Activated CD4-positive, alpha-beta T cell treated with anti-CD3 and anti-CD28 coated beads, Interleukin-2, Interleukin-6, amounts not matched to agents 100 ng/mL and 50 ng/mL, durations not matched to agents 16 hours and 8 hours (primary cell): ENCODE measurements at places on chromosomes 3 and 15.

GRCh38 chr3:37520907-37521341, 340.8 kb upstream of the CTDSPL start:
- no peak for DNase-seq

GRCh38 chr3:140031170-140031569, 96.2 kb downstream of the CLSTN2 start:
- no peak for DNase-seq

DNA sequence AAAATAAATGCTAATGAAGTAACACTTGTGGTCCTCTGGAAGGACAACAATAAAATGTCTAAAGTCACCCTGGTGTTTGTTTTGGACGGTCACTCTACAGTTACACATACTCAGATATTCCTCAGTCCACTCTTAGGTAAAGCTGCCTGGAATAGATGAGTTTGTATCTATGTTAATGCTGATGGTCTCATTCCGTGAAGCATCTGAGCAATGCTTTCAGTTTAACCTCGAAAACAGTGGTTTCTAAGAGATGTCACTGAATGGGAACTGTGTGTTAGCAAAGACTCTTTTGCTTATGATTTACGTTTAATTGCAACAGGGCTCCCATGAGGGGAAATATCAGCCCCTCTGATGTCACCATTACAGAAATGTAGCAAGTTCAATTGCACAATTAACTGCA, 49.1 kb downstream of the FBN1 start:
- DNase-seq, result no peak

DNA sequence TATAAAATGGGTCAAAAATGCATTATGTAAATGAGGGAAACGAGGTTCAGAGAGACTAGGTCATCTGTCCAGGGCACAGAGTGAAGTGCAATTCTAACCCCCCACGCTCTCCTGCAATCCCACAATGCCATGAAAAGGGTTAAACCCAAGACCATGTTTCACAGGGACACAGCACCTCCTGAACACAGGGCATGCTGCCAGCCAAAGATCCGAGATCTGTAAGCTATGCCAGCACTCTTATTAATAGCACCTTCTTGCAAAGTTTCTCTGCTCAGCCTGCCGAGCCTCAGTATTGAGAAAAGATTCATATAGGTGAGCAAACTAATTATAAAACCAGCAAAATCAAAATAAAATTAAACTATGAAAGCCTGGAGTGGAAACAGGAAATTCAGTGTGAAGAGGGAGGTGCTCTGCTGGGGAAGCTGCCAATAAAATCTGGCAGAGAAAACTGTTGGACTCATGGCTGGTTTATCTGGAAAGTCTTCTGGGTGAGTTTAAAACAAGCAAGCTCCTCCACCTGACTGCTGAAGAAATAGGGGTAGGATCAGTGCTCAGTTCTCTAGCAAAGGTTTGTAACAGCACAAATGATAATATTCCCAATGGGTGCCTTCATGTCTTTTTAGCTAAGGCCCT, 50.3 kb downstream of the LRIG1 start:
- no peak for DNase-seq

DNA sequence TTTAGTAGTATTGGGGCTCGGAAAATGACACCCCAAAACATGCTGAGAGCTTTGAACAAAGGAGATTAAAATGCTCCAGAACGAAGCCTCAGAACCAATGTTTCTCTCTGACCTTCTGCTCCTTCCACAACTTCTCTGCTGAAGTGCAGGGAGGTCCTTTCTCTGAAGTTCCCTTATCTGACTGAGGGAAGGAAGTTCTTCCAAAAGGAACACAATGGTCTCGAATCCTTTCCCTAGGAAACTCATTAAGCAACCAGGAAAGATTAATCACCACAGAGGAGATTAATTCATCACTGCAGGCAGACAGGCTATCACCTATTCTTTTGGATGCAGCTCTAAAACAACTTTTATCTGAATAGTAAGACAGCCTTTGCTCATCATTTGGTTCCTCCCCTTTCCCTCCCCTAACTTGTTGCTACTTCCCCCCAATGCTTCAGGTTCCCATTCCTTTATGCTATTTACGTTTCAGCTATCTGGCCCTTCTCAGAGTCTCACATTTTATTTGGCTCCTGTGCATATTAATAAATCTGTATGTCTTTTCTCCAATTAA, 18.2 kb upstream of the WDR49 start:
- no peak for DNase-seq

DNA sequence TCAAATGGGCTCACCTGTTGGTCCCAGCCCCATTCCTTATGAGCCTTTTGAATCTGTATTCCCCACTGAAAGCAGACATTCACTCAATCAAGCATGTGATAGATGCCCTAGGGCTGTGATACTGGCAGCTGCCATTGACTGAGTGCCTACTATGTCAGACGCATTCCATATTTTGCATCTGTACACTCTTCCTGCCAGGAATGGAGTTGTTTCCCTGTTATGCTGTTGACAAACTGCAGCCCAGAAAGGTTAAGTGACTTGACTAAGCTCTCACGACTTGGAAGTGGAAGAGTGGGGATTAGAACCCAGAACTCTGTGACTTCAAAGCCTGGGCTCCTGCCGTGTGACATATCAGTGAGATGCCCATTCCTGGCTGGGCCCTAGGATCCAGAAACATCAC, 211.4 kb downstream of the RPLP1 start:
- DNase-seq, result no peak

DNA sequence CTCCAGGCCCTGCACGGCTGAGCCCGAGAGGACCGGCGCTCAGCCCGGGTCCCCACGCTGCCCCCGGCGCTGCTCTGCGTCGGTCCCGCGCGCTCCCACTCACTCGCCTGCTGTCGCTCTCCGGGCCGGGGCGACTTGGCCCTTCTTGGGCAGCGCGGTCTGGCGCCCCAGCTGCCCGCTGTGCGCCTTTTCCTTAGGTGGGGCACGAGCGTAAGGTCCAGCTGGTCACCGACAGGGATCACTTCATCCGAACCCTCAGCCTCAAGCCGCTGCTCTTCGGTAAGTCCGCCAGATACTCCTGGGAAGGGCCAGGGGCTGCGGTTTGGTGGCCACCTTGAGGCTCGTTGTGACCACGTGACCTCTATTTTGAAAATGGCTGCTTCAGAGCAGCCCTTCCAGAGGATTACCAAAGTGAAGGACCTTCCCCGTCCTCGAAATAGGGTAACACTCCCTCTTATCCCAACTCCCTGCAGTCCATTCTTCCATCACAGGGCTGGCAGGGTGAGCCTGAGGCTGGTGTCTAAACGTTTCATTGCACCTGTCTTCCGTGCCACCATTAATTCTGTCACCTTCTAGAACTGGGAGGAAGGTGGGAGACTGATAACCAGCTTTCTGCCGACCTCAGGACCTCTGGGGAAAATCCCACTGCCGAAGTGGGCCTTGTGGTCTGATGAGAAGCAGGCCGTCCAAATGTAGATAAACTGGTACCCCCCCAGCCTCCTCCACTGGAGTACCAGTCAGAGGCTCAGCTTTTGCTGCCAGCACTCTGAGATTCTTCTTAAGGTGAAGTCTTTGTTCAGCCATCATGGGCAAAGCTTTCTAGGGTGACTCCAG, 812 bp downstream of the P4HTM start:
- peak; percentile 61 for DNase-seq
